ENCODE measurements at places on chromosomes 1 and 21. TPM values are rescaled to one million over a fixed set of nuclear protein-coding genes. Genes with fewer than 3 reads are reported as not detected.
A peak's percentile ranks its signal among the peaks of the same experiment; 100 is the strongest.

Gene RAB4A
- total RNA-seq: 27.1 TPM

Gene AHDC1
- total RNA-seq: 12.1 TPM

Gene SPRR2F
- total RNA-seq: not detected

- DNase-seq: no peak
These were observed 39.8 kb upstream of the CLIC4 start for GRCh38 chr1:24705260-24706073.

DNA sequence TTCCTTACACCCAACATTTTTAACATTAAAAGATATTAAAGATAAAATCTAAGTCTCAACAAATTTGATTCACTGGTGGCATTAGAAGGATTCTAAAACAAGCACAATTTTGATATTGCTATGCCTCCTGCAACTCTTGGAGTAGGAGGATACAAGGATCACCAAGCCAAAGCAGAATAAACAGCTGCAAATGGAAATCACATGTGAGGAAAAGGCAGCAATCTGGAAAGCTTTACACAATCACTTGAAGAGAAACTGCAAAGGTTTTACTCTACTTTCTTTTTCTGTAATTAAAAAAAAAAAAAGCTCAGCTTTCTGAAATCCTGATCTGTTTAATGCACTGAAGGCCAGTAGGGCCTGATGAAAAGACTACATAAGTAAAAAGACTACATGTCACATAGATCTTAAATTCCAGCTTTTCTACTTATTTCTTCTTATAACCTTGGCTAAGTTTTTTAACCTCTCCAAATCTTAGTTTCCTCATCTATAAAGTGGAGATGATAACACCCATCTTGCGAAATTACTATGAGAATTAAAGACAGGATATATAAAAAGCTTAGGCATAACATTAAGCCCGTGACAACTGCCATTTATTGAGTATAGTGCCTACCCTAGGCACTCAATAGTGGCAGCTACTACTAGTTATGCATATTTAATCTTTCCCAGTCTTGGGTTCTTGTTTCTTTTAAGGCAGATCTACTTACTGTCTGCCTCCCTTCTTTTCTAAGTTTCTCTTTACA, 73.5 kb downstream of the EPS15 start:
- DNase-seq: no peak

GRCh38 chr1:4778056-4778455, 123.6 kb downstream of the AJAP1 start:
- DNase-seq: no peak

GRCh38 chr1:243716906-243717305, 133.1 kb downstream of the AKT3 start:
- DNase-seq: no peak

GRCh38 chr1:212593821-212594251, 14.7 kb upstream of the ATF3 start:
- peak; percentile 56 for DNase-seq

GRCh38 chr1:59967780-59968179, 41.2 kb upstream of the CYP2J2 start:
- no peak for DNase-seq

GRCh38 chr1:38489844-38490270, 369.7 kb downstream of the RRAGC start:
- no peak for DNase-seq

DNA sequence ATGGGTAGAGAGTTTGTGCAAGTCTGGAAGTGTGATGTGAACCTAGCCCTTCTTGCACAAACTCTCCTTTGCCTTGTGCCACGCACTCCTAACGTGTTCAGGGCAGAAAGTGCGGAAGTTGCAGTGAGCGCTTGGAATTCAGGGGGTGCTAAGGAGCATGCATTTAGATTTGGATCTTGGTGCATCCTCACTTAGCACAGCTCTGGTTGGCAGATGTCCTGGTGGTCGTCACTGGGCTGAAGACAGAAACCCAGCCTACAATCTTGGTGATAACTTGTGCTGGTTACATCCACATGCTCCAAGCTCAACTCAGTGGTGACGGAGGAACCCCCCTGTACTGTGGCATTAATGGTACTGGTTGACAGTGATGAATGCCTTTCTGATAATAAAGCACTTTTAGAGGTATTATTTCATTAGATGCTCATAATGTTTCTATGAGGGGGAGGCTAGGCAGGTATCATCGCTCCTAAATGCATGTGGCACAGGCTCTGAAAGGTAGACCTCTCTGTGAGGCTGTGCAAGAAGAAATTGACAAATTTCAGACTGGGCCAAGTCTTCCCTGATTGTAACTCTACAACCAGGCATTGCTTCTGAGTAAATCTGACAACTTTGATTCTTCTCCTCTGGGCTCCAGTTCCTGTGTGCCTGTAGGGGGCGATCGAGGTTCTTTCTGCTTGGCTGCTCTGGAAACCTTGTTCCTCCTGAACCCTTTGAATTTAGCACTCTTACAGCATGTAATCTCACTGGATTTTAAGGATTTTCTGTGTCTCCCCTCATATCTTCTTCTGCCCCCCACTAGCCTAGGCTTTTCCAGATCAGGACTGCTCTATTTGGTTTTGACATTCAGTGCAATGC, 40.6 kb downstream of the MAPKAPK2 start:
- no peak for DNase-seq

DNA sequence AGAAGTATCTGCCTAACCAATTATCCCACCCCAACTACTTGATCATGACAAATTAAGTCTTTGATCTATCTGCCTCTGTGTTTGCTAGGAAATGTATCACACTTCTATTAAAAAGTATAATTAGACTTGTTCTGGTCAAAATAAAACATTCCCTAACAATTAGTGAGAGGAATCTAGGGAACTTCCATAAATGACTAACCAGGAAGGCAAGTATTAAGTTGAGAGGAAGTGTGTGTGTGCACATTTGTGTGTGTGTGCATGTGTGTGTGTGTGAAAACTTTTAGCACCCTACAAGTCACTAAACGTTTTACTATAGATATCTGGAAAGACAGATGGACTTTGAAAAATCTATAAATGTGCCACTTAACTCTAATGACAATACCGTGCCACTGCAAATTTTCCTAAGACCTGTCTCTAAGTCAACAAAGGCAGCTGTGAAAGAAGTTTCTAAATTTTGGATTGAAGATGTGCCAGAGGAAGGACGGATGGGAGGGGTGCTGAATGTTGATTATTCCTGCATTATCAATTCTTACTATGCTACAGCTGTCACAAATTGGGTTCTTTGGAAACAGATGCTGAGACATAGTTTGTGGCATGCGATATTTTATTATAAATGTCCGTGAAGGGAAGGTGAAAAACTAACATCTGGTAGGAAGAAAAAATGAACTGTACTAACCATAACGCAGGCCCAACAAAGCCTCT, 567.1 kb downstream of the PTPRC start:
- DNase-seq: peak; percentile 59
